Stimulated activated CD8-positive, alpha-beta memory T cell treated with anti-CD3 and anti-CD28 coated beads, Interleukin-7, amount 100 ng/mL, for 4 hours (primary cell): ENCODE measurements at places on chromosomes 12 and 14.

DNA sequence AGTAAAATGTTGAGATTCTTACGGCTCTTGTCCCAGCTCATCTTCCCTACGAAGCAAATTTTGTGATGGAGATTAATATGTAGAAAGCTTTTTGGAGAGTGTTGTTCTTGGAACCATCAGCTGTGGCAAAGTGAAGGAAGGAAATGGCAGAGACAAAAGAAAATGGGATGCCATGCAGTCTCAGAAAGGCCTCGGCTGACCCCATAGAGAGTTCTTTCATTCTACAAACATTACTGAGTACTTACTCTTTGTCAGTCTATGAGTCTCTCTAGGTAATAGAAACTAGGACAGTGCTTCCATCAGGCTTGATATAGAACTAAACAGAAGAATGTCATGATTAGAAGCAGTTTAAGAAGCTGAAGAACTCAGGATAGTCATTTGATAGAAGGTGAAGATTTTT is 134.1 kb downstream of the PLEKHA5 start:
- no peak for DNase-seq

GRCh38 chr12:132448463-132448820 is 41.5 kb upstream of the FBRSL1 start:
- no peak for DNase-seq

DNA sequence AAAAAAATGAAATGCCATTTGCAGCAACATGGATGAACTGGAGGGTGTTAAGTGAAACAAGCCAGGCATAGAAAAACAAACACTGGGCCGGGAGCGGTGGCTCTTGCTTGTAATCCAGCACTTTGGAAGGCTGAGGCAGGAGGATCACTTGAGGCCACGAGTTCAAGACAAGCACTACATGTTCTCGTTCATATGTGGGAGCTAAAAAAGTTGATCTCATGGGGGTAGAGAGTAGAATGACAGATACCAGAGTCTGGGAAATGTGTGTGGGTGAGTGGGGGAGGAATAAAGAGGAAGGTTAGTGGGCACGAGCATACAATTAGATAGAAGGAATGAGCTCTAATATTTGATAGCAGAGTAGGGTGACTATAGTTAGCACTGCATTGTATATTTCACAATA is 21.5 kb downstream of the CACNA2D4 start:
- DNase-seq, result no peak

- no peak for DNase-seq
Observed at GRCh38 chr14:70094631-70095030, 94.1 kb downstream of the SLC8A3 start.

GRCh38 chr12:27331291-27331926 is 1.2 kb upstream of the BMAL2 start:
- no peak for DNase-seq

- no peak for DNase-seq
Observed at GRCh38 chr12:63766498-63766897, 13.2 kb upstream of the RXYLT1 start.
